B cell (primary cell): ENCODE measurements at places on chromosomes 4 and X. TPM values are rescaled to one million over a fixed set of nuclear protein-coding genes. Genes with fewer than 3 reads are reported as not detected.

SATL1 gene
- polyA plus RNA-seq = 0.04 TPM in 1 of 2 replicates, not detected in the other

P2RY8 gene
- polyA plus RNA-seq = 64.8 and 72.3 TPM in 2 replicates

MAD2L1 gene
- 1.1 and 1.5 TPM in 2 replicates for polyA plus RNA-seq

EDNRA gene
- polyA plus RNA-seq = not detected in 2 replicates

GPRASP3 gene
- polyA plus RNA-seq = 0.20 and 0.28 TPM in 2 replicates

SPACA5 gene
- polyA plus RNA-seq = not detected in 2 replicates

- DNase-seq = no peak
Measured at GRCh38 chr4:181278941-181279340, 964.3 kb upstream of the TENM3 start.

DNA sequence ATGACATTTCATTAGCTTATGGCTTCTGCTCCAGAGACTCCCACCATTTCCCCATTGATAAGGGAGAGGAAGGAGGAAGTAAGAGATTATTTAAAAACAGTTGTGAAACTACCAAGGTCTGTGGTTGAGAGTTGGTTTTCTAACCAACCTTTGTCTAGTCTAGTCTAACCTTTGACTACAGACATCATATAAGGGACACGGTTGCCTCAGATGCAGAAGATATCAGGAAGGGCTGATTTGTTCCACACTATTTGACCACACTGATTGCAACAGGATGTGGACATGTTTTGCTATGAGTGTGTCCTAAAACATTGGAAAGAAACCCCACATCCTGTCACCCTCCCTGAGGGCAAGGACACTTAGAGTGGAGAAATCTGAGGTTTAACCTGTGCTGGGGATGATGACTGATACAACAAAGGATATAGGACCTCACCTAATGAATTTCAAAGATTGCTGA, 53.0 kb downstream of the COQ2 start:
- peak; percentile 57 for DNase-seq

- no peak for DNase-seq
Measured at GRCh38 chr4:72094059-72094797, 62.4 kb downstream of the NPFFR2 start.

GRCh38 chr4:180234730-180235129, 2008.5 kb upstream of the TENM3 start:
- no peak for DNase-seq

GRCh38 chrX:139596068-139596467, 65.5 kb downstream of the F9 start:
- no peak for DNase-seq

- no peak for DNase-seq
Measured at GRCh38 chrX:14875624-14876023, 2.4 kb downstream of the MOSPD2 start.

- DNase-seq = no peak
Measured at GRCh38 chr4:80239480-80240150, 26.8 kb upstream of the FGF5 start.

DNA sequence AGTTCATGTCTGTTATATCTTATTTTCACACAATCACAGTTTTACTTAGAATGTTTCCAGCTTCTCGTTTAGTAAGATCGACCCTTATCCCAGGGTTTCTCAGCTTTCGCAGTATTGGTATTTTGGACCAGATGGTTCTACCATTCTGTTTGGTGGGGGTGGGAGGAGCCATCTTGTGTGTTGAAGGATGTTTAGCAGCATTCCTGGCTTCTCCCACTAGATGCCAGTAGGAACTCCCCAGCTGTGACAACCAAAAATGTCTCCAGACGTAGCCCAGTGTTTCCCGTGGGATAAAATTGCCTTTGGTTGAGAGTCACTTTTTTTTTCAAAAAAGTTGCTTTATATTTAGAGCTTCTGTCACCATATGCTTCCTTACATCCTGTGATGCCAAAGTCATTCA, 90.9 kb upstream of the TLR2 start:
- no peak for DNase-seq

DNA sequence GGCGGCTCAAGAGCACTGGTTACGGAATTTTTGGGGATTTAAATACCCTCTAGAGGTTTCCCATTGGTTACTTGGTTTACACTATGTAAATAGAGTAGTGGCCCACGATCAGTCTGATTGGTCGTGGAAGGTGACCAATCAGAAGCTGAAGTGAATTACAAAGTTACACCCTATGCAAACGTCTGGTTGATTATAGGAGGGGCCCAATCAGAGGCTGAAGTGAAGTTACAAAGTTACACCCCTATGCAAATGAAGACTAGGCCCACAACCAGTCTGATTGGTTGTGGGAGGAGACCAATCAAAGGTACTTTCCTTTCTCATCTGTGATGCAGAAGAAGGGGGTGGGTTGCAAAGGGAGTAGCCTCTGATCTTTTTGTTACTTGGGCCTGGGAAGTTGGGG, 45.1 kb upstream of the HSD17B10 start:
- DNase-seq = no peak

DNA sequence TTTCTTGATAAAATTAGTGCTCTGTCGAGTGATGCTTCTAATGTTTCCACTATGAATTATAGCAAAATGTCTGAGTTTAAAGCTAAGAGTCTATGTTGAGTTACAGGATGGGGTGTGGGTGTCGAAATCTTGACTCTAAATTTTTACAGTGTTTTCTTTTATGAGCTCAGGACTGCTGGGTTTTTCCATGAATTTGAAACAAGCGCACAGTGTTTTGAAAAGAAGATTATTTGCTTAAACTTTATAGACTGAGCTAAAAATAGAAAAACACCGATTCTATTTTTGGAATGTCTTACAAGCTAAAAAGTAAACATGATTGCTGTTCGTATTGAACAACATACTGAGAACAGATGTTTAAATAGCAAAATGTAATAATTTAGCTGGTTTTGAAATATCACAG, 7.5 kb downstream of the PTTG2 start:
- no peak for DNase-seq
